ENCODE measurements at places on chromosomes 1 and 21. TPM values are rescaled to one million over a fixed set of nuclear protein-coding genes. Genes with fewer than 3 reads are reported as not detected.

Gene TLCD4
- total RNA-seq = not detected

Gene MR1
- total RNA-seq = 25.2 TPM

Gene C1orf53
- 17.3 TPM for total RNA-seq

Gene CLCA1
- total RNA-seq = not detected

Gene C8A
- total RNA-seq = not detected

DNA sequence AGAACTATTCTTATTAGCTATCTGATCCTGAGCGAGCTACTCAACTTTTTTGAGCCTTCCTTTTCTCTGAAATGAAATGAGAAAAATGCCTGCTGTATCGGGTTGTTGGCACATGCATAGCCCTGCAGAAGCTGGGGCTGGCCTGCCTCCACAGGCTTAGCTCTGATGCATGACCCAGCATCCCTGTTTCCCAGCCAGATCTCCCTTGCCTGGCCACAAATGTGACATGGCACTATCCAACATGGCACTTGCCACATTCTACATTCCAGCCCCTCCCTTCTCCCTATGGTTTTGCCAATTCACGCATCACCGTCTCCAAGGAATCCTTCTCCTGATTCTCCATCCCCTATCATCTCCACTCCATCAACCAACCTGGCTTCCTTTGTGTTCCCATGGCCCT lies 13.8 kb downstream of the RNU5D-1 start:
- peak; percentile 10 for DNase-seq
- no peaks in the 10 kb centered on the region for H3K4me1 ChIP-seq
- H3K4me3 ChIP-seq = no peak overlapping the region
- no peaks in the 10 kb centered on the region for H3K36me3 ChIP-seq
- no peaks in the 10 kb centered on the region for H3K27me3 ChIP-seq

DNA sequence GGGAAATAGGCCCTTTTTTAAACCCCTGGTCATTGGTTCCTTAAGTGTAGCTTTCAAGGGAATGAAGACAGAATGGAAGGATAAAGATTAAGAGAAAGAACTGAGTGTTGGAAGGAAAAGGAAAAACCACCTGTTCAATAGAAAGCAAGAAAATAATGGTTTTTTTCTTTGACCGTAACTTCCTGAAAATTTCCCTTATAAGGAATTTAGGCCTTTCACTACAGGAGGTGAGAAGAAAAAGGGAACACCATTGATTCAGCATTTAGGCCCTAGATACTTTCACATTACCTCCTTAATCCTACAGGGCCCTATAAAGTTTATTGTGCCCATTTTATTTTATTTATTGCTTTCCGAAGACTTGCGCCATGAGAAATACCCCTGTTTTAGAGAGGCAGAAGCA lies 18.9 kb downstream of the KPNA6 start:
- H3K4me1 ChIP-seq = peaks cover 9% of the 10 kb centered on the region
- no peaks in the 10 kb centered on the region for H3K27me3 ChIP-seq
- no peaks in the 10 kb centered on the region for H3K36me3 ChIP-seq
- H3K4me3 ChIP-seq = no peak overlapping the region
- H3K27ac ChIP-seq = no peak overlapping the region

GRCh38 chr1:199009447-199009846 lies 370.6 kb downstream of the PTPRC start:
- no peak overlapping the region for H3K27ac ChIP-seq
- H3K36me3 ChIP-seq = no peaks in the 10 kb centered on the region
- no peak overlapping the region for H3K4me3 ChIP-seq
- H3K27me3 ChIP-seq = no peaks in the 10 kb centered on the region

DNA sequence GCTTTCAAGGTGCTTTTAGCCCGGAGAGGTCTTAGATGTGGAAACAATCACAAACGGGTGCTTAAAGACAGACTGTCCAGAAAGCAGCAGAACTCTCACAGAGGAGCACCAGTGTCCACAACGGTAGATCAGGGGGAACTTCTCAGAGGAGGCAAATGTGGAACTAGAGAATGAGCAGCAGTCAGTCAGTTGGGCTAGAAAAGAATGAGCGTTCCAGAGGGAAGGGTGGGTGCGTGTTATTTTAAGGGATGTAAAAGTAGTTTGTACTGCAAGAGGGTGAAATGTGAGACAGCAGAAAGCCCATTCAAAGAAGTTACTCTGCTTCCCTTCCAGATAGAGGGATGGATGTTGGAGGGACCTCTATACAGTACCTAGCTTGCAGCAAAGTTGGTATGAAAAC lies 30.9 kb downstream of the RGS5 start:
- H3K4me3 ChIP-seq = no peak overlapping the region
- no peak for DNase-seq
- no peaks in the 10 kb centered on the region for H3K36me3 ChIP-seq

DNA sequence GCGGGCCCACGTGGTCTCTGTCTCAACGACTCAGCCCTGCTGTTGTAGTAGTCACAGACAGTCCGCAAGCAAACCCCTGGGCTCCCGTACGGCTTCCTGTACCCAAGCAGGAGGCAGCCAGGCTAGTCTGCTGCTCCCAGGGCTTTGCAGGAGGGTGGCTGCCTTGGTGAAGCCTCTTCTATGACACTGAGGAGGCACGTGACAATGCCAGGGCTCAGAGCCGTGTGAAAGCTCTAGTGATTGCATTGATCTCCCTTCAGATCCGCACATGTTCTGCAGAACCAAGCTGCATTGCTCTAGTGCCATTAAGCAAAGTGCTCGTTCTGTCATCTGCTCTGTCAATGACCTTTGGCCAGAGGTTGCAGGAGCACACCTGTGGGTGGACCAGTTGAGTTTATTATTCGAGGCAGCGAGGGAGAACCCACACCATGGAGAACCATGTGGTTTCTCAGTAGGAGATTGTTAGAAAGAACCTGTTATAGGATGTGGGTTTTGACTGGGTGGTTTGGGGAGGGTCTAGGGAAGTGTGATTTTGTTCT lies 18.0 kb downstream of the UMODL1 start:
- DNase-seq = no peak
- H3K27ac ChIP-seq = no peak overlapping the region
- no peaks in the 10 kb centered on the region for H3K36me3 ChIP-seq
- no peak overlapping the region for H3K4me3 ChIP-seq

DNA sequence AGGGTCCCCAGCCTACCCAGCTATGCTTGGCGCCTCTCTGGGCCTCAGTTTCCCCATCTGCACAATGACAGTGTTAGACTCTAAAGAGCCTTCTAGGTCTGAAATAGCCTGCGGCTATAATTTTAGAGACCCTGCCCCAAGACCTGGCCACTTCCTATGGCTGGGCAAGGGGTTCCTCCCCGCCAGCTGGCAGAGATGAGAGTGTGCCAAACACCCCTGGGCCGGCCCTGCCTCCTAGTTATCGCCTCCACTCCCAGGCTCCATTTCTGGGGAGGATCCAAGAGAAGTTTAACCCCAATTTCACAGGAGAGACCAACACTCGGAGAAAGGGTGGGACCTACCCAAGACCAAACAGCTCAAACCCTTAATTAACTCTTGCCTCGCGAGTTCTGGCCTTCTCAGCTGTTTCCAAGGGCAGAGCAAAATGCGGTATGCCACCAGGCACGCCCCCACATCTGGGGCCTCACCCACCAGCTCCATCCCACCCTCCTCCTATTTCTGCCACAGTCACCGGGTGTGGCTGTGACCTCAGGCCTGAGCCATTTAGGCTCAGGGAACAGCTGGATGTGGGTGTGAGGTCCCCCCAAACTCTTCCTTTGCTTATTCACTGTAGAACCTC lies 35.7 kb downstream of the TTC39A start:
- no peak overlapping the region for H3K27ac ChIP-seq
- H3K4me3 ChIP-seq = no peak overlapping the region
- H3K4me1 ChIP-seq = no peaks in the 10 kb centered on the region
- H3K27me3 ChIP-seq = no peaks in the 10 kb centered on the region

GRCh38 chr1:51484591-51484990 lies 34.5 kb downstream of the EPS15 start:
- no peak overlapping the region for H3K4me3 ChIP-seq
- no peak overlapping the region for H3K27ac ChIP-seq
- H3K27me3 ChIP-seq = no peaks in the 10 kb centered on the region
- peak; percentile 6 for DNase-seq

- no peaks in the 10 kb centered on the region for H3K36me3 ChIP-seq
- no peak overlapping the region for H3K4me3 ChIP-seq
- H3K27ac ChIP-seq = no peak overlapping the region
- H3K4me1 ChIP-seq = peaks cover 11% of the 10 kb centered on the region
- H3K27me3 ChIP-seq = no peaks in the 10 kb centered on the region
- DNase-seq = no peak
These were observed 49.5 kb downstream of the SSBP3 start for GRCh38 chr1:54356680-54357147.

GRCh38 chr1:91864017-91864700 lies 21.8 kb downstream of the TGFBR3 start:
- H3K27ac ChIP-seq = peak overlapping the region; percentile 74
- peak overlapping the region; percentile 63 for H3K4me3 ChIP-seq
- DNase-seq = peak; percentile 85
- H3K27me3 ChIP-seq = no peaks in the 10 kb centered on the region
- peaks cover 14% of the 10 kb centered on the region for H3K36me3 ChIP-seq

GRCh38 chr1:212782422-212783154 lies 9.0 kb downstream of the NSL1 start:
- no peaks in the 10 kb centered on the region for H3K36me3 ChIP-seq
- no peak overlapping the region for H3K4me3 ChIP-seq
- no peaks in the 10 kb centered on the region for H3K4me1 ChIP-seq

- no peaks in the 10 kb centered on the region for H3K27me3 ChIP-seq
- DNase-seq = peak; percentile 73
- H3K4me3 ChIP-seq = peak overlapping the region; percentile 70
- H3K36me3 ChIP-seq = no peaks in the 10 kb centered on the region
- H3K4me1 ChIP-seq = peaks cover 6% of the 10 kb centered on the region
- H3K27ac ChIP-seq = no peak overlapping the region
These were observed 2.6 kb upstream of the CC2D1B start for GRCh38 chr1:52368383-52369172.

DNA sequence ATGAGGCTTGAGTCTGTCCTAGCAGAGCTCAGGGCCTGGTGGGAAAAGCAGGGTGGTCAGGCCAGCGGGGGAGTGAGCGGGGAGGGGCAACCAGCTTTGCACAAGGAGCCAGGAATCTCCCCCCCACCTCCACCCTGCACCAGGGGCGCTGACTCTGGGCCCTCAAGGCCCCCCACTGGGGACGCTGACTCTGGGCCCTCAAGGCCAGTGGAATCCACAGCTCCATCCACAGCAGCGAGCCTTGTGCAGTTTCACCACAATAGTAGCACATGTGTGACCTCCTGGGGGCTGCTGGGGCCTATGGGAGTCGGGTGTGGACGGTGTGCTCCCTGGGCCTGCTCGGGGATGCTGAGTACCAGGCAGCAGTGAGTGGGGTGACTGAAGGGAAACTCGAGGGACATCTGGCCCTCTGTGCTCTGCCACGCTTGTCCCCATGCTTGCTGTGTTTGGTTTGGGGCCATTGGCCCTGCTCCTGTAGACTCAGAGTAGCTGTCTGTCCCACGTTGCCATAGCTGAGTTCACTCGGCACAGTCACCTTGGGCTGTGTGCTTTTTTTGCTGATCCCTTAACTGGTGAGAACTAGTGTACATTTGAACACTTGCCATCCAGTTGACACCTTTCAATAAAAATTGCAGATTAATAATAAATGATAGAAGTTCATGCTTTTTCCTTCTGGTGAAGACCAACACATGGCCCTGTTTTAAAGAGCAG lies 89.2 kb downstream of the ADARB1 start:
- H3K4me3 ChIP-seq = no peak overlapping the region
- H3K4me1 ChIP-seq = peaks cover 16% of the 10 kb centered on the region
- no peaks in the 10 kb centered on the region for H3K27me3 ChIP-seq
- no peak overlapping the region for H3K27ac ChIP-seq
- H3K36me3 ChIP-seq = no peaks in the 10 kb centered on the region

DNA sequence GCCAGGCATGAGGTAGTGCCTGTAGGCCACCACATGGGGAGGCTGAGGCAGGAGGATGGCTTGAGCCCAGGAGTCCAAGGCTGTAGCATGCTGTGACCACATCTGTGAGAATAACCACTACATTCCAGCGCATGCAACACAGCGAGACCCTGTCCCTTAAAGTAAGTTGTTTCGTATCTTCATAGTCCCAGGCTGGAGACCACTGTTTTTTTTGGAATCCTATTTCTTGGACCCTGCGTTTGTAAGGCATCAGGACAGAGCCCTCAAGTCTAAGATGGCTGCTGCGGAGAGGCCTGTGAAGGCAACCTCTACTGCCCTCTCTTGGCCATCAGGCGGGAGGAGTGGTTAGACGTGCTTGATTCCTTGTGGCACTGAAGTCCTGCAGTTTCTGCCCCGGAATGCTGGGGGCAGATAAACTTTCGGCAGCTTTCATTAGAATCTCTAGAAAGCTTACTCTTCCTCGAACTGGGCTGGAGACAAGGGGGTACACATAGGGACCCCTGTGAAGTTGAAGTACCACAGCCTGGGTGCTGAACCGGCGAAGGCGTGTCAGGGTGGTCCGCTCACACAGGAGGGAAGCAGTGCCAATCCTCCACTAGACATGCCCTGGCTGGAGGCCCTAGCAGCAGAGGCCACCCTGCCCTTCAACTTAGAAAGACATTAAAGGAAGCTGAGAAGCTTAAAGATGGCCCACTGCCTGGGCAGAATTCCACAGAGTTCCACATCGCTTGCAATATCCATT lies 36.6 kb downstream of the RABIF start:
- no peaks in the 10 kb centered on the region for H3K36me3 ChIP-seq
- no peak overlapping the region for H3K27ac ChIP-seq
- H3K4me3 ChIP-seq = no peak overlapping the region
- no peaks in the 10 kb centered on the region for H3K4me1 ChIP-seq
- DNase-seq = peak; percentile 48

- no peaks in the 10 kb centered on the region for H3K36me3 ChIP-seq
- H3K4me1 ChIP-seq = 0 out of 2 replicates have a peak, but pooled peaks cover 6% of the 10 kb centered on the region
- no peak overlapping the region for H3K4me3 ChIP-seq
- H3K27me3 ChIP-seq = no peaks in the 10 kb centered on the region
- peak; percentile 41 for DNase-seq
- no peak overlapping the region for H3K27ac ChIP-seq
These were observed 244.5 kb downstream of the GPR52 start for GRCh38 chr1:174692313-174692712.
